Motor neuron (in vitro differentiated cells): ENCODE measurements at places on chromosomes 3 and 15. TPM values are rescaled to one million over a fixed set of nuclear protein-coding genes. Genes with fewer than 3 reads are reported as not detected.

- peak; percentile 12 for ATAC-seq
These were observed 3.3 kb downstream of the STAB1 start for GRCh38 chr3:52498137-52499054.

DNA sequence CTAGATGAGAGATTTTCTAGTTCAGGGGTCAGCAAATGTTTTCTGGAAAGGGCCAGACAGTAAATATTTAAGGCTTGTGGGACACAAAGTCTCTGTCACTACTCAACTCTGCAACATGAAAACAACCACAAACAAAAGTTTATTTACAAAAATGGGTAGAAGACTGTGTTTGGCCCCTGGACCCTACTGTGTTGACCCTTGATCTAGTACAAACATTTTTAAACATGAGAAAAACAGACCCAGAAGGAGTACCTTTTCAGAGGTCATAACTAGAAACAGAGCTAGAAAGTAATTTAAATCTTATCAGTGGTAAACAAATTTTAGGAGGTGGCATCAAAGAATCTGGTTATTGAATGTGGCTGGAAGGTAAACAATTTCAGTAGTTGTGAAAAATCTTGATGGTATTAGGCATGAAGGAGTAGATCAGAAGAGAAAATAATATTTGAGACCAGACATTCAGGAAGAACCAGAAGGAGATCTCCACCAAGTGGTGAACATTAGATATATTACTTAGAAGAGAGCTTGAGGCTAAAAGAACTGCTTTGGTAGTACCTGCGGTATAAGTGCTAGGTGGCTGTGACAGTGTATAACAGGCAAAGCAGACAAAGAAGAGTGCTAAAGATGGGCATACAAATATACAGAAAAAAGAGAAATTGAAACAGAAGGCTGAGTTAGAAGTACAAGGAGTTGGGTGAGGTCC is 101.7 kb downstream of the NR1I2 start:
- ATAC-seq = no peak

DNA sequence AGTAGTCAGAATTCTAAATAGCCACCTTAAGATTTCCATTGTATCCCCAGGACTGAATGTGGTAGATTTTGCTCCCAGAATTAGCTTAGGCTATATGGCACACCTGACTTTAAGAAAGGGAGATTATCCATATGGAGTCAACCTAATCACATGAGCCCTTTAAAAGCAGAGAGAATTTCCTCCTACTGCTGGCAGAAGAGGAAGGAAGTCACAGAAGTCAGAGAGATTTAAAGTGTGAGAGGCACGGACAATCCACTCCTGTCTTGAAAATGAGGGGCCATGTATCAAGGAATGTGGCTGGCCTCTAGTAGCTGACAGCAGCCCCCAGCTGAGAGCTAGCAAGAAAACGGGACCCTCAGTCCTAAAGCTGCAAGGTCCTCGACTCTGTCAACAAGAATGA is 26.8 kb downstream of the LRRC31 start:
- ATAC-seq = no peak

- no peak for ATAC-seq
These were observed 210.6 kb downstream of the FHIT start for GRCh38 chr3:61040618-61041017.

The CHRFAM7A gene
- total RNA-seq = 2.4 and 3.3 TPM in 2 replicates

DNA sequence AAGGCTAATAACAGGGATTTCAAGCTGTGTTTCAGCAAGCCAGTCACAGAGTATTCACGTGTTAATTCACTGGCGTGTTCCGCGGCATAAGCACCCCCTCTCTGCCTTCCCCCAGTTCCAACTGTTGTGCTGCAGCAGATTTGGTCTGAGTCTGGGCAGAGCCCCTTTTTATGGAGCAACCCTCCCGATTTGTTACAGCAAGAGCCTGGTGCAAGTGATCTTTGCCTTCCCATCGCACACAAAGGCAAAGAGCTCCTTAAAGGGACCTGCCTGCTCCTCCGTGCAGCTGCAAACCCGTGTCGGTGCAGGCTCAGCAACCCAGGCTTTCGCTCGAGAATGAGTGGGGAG is 170.5 kb downstream of the KCNAB1 start:
- peak; percentile 70 for ATAC-seq

The AGBL1 gene
- total RNA-seq = 0.15 and 0.27 TPM in 2 replicates

- no peak for ATAC-seq
These were observed 375.1 kb upstream of the RBMS3 start for GRCh38 chr3:28905798-28906197.

The FSIP1 gene
- total RNA-seq = 3.4 and 4.9 TPM in 2 replicates

DNA sequence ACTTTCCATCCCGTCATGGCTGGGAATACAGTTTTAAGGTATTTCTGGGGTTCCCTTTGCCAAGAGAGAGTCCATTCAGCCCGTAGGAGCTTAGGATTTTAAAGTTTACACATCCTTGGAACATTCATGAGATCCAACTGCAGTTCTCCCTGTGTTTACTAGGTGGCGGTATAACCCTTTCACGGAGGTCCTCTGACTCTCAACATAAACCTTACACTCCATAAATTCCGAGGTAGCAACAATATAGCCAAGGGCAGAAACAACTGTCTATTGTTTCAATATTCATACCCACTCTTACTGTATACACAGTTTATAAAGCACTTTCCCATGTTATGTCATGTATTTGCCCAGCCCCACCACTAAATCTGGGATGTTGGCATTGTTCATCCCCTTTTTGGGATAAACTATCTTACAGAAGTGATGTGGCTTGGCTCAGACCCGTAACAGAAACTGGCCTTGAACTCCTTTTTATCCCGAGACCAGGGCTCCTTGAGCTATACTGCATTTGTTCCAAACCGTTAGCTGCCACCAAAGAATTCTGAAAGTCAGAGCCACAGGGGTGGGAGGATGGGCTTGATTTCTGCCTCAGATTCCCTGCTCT is 69.2 kb upstream of the COL6A5 start:
- peak; percentile 90 for ATAC-seq

DNA sequence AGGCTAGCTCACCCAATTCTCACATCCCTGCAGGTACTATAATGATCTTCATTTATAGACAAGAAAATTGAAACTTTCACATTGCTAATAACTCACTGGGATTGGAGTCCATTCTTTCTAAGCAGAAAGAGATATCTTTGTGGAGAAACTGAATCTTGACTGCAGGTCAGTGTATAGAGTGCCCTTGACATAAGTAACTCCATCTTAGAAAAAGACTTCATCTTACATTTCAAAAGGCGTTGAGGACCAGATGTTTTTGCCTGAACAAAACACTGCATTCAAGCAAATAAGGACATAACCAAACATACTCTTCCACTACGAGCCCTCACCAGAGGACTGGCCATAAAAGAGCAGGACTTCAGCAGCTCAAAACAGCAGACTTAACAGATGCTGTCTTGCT is 6.8 kb upstream of the CCR3 start:
- no peak for ATAC-seq

The CCDC174 gene
- total RNA-seq = 16.1 and 16.4 TPM in 2 replicates

DNA sequence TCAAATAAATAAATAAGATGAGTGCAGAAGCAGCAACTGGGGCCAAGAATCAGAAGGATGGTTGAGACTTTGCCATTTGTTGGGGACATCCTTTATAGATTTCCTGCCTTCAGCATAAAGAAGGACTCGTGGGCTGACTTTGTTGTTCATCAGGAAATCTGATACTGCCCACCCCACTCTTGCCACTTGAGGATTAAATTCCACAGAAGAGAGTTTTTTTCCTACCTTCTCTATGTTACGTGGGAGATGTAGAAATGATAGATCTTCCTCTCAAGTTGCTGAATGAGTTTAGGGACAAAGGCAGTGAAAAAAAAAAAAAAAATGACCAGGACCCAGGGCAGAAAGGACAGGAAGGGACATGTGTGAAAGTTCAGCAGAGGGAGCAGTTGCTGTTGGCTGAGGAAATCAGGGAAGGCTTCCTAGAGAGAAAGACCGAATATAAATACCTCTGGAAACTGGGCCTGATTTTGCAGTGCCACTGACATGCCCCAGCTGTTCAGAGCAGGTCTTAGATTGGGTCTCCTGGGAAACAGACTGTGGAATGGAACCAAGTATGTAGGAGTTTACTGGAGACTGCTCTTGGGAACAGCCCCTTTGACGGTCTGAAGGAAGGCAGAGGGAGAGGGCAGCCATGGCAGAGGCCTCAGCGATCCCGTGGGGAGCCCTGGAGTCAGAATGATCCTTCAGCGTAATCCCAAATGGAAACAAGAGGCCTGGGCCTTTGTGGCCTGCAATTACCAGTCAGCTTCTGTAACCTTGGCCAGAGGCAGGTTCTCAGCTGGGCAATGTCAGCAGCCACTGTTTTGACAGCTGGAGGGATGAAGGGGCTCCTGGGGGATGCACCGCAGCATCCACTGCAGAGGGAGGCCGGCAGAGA is 50.9 kb downstream of the C3orf20 start:
- ATAC-seq = no peak

DNA sequence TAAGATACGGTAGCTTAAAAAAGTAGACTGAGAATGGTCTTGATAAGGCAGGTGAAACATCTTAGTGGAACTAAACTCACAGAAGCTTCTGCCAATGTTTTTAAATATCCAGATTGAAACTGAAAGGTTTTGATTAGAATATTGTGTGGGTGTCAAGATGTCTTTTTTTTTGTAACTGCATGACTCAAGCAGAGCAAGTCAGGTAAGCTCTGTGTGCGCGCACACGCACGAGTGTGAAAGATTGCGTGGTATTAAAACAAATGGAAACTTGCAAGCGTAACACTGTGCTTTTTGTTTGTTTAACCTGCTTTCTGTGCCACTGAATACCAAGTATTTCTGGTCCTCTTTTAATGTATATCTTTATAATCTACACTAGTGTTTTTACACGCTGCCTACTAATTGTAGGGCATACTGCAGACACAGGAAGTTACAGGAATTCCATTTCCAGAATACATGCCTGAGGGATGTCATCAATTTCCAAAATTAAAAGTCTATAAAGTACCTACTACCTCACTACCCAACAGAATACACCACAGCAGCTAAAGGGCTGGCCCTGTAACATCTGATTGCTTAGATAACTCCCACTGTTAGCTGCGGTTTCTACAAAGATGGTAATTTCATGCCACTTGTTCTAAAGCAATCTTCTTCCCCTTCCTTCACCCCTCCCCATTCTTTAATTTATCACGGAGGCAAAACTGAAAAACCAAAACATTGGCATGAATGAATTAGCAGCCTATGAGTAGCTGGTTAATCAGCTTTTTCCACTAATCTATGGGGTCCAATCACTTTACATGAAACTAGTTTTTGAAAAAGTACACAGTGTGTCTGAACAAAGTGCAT is 472.8 kb downstream of the SHQ1 start:
- no peak for ATAC-seq

The CADM2 gene
- 0.45 and 0.49 TPM in 2 replicates for total RNA-seq

GRCh38 chr3:170205302-170205701 is 16.9 kb upstream of the PRKCI start:
- ATAC-seq = no peak

The GP5 gene
- 4.0 and 4.1 TPM in 2 replicates for total RNA-seq

- no peak for ATAC-seq
These were observed 101.7 kb downstream of the MEGF11 start for GRCh38 chr15:66151809-66152208.

DNA sequence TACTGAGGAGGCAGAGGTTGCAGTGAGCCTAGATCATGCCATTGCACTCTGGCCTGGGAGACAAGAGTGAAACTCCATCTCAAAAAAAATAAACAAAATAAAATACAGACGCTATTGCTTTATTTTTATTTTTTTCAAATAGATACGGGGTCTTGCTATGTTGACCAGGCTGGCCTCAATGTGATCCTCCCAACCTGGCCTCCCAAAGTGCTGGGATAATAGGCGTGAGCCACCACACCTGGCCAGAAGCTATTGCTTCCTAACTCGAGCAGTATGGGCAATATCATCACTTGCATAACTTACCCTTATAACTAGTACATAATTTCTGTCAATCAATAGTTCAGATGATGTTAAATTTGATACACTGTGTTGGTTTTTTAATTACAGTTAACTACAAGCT is 3.0 kb downstream of the ARF4 start:
- ATAC-seq = no peak

- peak; percentile 82 for ATAC-seq
These were observed 167.6 kb upstream of the ST8SIA2 start for GRCh38 chr15:92226020-92226612.

The KLHL40 gene
- total RNA-seq = not detected in 2 replicates

DNA sequence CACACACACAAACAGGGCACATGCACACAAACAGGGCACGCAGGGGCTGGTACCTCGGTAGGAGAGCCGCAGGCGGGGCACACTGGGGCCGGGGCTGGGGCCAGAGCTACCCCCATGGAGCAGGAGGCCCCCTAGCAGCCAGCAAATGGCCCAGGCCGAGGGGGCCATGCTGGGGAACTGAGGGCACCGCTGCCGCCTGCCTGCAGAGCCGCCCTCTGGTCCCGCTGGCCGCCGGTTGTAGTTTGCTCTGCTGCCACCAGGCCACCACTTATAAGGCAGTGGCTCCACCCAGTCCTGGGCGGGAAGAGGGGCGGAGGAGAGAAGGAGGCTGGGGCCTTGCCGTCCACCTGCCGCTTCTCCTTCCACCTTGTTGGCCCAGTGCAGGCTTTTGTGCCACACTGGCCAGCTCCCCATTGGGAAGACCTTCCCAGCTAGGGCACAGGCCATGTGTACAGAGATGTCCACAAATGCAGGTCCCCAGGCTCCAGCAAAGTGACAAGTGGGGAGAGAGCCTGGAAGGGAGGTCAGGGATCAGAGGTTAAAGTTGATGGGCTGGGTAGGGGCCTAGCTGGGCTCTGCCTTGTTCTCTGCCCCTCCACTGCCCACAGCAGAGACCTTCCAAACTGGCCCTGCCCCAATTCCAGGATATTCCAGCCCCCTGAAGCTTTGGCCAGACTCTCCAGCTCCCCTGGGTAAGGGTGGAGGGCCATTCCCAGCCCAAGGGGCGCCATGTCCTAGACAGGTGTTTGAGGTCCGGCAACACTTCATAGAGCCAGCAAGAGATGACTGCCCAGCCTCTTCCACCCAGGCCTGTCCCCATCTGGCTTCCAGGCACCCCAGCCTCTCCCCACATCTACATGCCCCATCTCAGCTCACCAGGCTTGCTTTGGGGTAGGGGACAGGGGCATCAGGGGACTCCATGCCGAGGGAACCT is at the start of gene SEMA3G:
SEMA3G (minus strand) TSS at position 244 of the 934 bp plus-strand sequence; CDS start at position 168, 76 bp downstream.
- peak; percentile 73 for ATAC-seq

DNA sequence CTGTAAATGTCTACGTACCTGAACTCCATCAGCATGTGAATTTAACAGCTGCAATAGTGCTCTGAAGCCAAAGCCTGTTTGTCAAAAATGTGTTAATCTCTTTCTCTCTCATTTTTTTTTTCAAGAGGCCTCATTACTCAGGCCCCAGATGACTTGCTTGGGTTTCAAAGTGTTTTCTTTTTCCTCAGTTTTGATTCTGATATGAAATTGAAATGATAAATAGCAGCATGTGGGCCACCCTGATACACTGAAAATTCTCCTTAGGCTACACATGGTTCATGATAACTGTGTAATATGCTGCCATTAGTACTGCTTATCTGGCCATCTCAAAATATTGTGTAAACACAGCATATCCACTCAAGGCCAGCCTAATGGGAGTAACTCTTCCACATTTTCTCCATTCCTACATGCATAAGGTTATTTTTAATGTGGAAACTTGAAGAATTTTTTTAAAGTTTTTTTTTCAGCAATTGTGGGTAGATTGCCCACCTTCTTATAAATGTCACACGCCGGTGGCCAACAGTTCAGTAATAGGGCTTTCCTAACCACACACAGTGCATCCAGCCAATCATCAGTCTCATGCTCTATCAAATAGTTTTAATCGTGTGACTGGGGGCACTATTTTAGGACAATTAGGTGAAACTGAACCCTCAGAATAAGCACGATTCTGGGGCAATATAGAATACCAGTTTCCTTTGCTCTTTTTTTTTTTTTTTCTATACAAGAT is 13.1 kb upstream of the DENND4A start:
- ATAC-seq = no peak

GRCh38 chr15:89230277-89230676 is 8.9 kb upstream of the RLBP1 start:
- ATAC-seq = peak; percentile 41
